ENCODE measurements at places on chromosomes 11 and 22.

GRCh38 chr22:43431808-43432554 lies 20.2 kb downstream of the MPPED1 start:
- DNase-seq, result no peak

GRCh38 chr11:845872-846495 lies 3.3 kb downstream of the TSPAN4 start:
- DNase-seq, result no peak

DNA sequence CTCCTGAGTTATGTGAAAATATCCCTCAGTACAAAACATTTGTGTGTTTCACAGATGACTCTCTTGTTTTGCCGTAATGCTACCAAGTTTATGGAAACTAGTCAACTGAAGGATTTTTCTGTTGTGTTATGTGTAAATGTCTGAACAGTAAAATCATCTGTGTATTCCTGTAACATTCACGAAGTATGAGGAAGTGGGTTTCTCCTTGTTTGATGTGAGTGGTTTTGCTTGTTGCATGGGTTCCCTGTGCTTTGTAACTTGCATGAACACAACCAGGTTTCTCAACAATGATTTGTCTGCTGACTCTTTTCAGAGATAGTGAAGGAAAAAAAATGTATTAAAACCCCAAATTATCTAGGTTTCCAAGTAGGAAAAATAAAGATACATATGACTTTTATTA lies 138.1 kb downstream of the PGR start:
- DNase-seq, result no peak

GRCh38 chr11:33697997-33698396 lies 2.6 kb downstream of the C11orf91 start:
- no peak for DNase-seq

- DNase-seq, result no peak
These were observed 651.1 kb downstream of the METTL15 start for GRCh38 chr11:28759311-28759710.

DNA sequence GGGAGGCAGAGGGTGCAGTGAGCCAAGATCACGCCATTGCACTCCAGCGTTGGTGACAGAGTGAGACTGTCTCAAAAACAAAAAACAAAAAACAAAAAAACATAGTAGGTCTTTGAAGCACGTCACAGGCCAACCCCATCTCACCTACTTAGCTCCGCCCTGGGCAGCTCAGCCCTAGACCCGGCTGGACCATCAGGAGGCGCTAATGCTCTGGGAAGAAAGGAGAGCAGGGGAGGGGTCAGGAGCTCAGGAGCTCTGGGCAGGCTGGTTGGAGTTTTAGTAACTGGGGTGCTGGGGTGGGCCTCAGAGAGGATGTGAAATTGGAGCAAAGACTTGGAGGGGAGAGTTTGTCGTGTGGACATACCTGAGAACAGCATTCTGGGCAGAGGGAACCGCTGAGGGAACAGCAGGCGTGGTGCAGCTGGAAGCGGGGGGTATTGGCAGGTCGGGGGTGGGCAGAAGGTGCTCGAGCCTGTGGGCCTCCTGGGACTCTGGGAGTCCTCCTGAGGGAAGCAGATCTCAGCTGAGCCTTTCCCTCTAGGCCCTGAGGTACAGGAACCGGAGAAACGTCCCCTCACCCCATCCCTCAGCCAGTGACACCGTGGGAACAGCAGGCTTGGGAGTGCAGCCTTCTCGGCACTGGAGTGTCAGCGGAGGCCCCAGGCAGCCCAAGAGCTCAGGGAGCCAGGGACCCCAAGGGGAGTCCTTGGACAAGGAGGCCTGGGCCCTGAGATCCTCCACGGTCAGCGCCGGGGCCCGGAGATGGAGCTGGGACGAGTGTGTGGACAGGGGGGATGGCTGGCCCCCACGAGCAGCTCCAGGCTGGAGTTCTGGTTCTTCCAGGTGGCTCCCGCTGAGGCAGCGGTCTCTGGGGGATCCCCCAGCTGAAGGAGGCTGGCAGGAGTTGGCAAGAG lies 2.2 kb upstream of the RPS6KA4 start:
- no peak for DNase-seq

DNA sequence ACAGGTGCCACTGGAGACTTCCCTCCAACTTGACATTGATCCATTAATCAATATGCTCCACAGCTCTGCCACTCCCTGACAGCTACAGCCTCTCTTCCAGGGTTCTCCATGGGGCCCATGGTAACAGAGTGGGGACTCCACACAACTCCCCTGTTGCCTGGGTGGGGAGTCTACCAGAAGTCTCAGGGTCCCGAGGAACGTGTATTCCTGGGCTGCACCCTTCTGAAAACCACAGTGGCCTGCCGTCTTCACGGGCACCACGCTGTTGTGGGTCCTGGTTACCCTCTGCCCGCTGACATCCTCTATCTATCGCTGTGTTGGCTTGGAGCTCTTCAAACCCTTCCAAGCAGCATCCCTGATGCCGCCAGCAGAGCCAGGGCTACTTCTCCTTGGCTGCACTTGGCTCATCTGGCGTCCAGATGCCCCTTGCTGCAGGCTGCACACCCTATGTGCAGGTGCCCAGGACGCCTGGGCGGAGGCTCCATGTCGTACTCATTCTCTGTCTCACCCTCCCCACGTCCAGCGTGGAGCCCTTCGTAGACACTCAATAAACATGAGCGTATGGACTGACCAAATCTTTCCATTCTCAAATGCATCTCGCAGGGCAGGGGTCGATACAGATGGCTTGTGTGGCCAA lies 1341.8 kb downstream of the TBC1D22A start:
- no peak for DNase-seq

DNA sequence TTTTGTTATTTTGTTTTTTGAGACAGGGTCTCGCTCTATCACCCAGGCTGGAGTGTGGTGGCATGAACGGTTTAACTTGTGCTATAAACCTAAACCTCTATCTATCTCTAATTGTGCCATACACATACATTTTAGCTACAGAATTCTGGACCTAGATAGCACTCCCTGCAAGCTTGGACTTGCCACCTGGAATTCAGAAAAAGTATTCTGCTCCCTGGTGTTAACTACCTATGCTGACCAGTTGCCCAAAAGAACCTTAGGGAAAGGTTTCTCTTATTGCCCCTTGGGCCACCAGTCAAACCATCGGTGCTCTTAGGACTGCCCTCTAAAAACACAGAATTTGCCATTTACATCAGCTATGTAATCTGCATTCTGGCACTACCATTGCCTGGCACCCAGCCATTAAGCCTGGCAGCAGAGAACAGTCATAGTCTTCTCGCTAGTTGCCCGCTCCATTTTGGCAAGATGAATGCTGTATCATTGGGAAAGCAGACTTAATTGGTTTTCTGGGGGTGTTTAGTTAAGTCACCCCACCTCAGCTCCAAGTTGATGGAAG lies 55.3 kb downstream of the ETS1 start:
- DNase-seq, result no peak

GRCh38 chr11:62602141-62603071 lies 741 bp upstream of the MTA2 start:
- no peak for DNase-seq

- no peak for DNase-seq
These were observed 22.9 kb upstream of the SLC22A12 start for GRCh38 chr11:64568041-64568571.

GRCh38 chr11:23423104-23423503 lies 562.8 kb upstream of the CCDC179 start:
- DNase-seq, result no peak
